ENCODE measurements at places on chromosomes 16 and 17.

DNA sequence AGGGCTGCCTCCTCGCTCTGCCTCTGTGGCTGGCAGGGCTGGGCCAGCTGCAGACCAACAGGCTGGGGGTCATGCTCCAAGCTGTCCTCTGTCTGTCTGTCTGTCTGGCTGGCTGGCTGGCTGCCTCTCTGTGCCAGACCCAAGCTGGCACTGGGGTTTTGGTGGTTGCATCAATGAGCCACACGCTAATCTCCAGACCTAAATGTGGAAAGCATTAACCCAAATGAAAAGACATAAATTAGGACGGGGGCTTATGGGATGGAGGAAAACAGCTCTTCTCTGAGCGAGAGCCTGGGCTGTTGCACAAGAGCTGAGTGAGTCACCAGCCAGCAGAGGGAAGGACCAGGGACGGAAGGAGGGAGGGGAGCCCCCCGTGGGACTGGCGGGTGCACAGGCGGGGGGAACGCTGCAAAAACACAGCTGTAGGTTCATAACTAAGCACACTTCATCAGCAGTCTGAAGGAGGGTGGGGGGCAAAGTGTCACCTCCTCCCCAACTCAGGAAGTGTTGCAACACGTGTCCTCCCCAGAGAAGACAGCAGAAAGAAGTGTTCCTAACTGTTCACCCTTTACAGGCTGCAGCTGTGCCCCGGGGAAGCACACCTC lies 83.4 kb downstream of the GAS7 start:
- peak; percentile 74 for DNase-seq

DNA sequence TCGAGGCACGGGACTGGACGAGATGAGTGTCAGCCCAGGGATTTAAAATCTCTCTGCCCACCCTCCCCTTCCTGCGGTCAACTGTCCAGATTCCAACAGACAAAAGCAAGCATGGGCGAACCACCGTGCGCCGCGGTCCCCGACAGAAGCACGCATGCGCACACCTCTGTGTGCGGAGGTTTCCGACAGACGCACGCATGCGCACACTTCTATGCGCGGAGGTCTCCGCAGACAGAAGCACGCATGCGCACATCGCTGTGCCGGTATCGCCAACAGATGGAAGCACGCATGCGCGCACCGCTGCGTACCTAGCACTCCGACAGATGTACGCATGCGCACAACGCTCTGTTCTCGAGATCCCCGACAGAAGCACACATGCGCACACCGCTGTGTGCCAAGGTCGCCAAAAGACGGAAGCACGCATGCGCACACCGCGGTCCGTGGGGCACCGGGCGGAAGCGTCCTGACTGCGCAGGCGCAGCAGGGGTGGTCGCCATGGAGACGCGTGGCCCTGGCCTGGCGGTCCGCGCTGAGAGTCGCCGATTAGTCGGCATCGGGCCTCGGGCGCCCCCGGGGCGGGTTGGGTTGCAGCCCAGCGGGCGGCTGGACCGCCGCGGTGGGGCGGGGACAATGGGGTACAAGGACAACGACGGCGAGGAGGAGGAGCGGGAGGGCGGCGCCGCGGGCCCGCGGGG lies 57.4 kb upstream of the RPH3AL start:
- peak; percentile 100 for DNase-seq

DNA sequence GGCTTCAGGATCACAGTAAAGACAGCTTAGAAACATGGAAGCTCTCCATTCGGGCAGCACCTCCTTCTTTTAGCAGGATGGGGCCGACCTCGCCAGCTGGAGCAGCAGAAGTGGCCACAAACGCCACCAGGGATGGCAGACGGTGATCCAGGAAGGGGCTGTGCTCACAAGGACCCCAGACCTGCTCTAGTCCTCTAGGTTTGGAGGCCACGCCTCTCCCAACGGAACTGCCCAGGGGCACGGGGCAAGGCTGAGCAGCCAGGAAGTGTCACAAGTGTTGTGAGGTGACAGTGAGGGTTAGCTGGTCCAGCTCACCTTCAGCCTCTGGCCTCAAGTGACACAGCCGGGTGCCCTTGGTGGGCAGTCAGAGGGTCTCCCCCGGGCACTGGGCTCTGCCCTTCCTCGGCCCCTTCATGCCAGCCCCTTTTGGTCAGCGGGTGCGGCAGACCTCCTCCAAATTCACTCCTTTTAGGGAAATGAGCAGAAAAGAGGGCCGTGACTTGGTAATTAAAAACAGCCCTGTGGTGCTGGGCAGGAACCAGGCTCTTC lies 20.4 kb downstream of the CEP295NL start:
- no peak for DNase-seq

DNA sequence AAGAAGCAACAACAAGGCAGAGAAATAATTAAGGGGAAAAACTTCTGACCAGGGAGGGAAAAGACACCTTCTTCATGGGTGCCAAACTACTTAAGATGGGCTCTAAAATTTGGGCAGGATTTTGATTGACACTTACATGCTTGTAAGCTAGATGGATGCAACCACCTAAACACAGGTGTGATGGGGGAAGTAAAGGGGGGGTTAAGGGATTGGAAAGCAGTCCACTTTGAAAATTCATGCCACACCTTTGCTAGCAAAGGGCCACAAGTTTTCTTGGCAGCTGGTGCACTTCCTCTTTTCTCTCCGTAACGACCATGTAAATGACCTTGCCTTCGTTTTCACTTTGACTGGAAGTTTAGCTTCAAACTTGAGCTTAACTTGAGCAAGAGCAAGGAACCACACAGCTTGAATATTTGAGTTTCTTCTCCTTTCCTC lies 14.3 kb upstream of the PRKAR1A start:
- DNase-seq, result no peak

DNA sequence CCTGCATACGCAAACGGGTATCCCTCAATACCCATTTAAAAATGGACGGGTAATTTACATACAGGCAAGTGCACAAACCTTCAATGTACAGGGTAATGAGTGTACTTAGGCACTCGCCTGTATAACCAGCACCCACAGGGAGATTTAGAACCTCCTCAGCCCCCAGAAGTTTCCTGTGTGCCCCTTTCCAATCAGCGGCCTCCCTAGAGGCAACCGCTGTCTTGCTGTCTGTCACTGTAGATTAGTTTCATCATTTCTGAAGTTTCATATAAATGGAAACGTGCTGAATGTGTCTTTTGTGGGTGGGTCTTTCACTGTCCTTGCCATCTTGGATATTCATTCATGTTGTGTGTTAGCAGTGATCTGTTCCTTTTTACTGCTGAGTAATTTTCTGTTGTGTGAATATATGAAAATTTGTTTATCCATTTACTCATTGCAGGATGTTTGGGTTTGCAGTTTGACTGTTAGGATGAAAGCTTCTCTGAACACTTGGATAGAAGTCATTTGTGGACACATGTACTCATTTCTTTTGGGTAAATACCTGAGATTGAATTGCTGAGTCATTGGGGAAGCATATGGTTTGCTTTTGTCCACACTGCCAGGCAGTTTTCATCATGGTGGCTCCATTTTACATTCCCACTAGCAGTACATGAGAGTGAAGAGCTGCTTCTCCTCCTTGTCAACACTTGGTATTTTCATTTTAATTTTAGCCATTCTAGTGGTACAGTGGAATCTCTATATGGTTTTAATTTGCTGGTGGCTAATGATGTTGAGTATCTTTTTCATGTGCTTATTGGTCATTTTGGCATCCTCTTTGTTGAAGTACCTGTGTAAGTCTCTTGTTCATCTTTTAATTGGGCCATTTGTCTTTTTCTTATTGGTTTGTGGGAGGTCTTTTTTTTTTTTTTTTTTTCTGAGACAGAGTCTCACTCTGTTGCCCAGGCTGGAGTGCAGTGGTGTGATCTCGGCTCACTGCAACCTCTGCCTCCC lies 2.1 kb upstream of the ADCY7 start:
- peak; percentile 78 for DNase-seq

DNA sequence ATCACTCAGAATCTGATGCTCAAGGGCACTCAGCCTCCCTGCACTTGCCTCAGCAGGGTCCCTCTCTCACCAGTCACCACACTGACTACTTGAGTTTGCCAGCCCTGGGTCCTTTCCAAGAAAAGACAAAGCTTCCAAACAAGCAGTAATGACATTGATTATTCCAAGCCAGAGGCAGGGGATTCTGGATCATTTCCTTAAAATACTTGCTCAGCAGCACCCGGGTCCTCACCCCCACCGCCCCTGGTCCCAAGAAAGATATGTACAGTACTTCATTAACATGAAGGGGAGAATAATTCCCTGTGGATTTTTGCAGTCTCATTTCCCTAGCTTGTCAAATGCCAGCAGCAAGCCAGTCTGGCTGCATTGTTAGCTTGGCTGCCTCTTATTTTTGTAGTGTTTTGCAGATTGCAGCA lies 83.2 kb upstream of the GNAO1 start:
- DNase-seq, result peak; percentile 49

DNA sequence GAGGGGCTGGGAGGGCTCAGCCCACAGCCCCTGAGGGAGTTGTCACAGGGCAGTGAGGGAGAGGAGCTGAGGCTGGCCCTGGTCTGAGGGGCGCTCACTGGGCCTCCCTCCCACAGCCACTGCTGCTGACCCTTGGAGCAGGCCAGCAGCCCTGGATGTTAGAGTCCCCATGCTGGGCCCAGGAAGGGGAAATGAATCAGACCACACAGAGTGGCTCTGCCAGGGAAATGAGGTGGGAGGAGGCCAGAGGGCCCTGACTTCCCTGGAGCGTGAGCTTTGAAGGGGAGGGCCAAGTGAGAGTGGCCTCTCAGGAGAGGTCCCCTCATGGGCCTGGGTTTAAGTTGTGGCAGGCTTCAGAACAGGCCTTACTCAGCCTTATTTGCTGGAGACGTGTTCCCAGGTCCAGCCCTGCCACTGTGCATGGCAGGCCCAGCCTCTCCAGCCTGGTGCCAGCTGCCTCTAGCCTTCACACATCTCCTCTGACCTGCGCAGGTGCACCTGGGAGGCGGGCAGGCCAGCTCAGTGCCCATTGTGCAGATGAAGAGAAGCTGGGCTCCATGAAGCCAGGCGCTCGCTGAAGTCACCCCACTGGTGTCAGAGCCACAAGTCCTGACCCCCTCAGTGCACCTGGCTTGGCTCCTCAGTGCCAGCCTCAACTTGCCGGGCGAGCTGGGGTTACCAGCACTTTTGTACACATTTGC lies 15.4 kb downstream of the GPT2 start:
- no peak for DNase-seq

DNA sequence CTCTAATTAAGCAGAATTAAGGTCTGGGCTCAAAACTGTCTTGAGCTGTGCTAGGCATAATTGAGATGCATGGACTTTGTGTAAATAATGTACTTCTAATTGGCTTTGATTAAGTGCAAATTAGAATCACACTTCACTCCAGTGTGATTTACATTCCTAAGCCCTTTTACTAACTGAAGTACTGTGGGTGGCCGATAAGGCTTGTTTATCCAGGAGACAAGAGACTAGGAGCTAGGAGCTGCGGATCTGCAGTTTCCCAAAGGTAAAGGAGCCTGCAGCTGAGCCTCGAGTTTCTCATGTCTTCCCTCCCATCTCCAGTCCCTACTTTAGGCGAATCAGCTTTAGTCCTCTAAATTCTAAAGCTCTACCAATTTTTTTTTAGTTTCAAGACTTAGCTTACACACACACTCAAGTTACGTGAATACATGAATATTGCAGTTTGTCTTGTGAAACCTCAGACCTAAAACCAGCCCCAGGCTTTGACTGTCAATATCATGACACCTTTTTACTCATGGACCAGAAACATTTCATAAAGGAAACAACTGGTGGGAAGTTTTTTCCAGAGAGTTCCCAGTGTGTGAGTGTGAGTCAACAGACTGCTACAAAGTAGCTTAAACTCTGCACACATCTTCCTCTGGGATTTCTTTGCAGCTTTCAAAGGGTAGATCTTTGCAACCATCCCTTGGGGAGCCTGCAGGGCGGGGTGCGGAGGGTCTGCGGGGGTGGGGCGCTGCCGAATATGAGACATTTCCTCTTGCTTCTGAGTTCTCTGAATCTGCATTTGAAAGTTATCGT lies 113.9 kb upstream of the TBX2 start:
- peak; percentile 18 for DNase-seq

DNA sequence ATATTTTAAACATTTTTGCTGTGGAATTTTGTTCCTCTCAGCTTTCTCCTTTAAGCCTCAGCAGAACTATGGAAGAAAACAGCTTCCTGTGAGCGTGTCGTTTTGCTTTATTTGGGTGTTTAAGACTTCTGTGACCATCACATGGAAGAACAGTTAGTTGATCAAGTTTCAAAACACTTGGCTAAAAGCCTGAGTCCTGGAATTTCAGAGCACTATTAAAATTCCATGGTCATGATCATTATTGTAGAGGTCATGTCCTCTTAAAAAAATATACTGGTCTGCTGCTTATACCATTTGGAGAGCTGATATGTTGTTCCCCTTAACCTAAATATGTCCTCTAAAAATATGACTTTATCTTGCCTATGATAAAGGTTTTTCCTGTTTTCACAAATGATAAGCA lies 12.6 kb upstream of the CDR2 start:
- peak; percentile 53 for DNase-seq

GRCh38 chr16:87265261-87265660 lies 51.9 kb downstream of the C16orf95 start:
- DNase-seq, result no peak

DNA sequence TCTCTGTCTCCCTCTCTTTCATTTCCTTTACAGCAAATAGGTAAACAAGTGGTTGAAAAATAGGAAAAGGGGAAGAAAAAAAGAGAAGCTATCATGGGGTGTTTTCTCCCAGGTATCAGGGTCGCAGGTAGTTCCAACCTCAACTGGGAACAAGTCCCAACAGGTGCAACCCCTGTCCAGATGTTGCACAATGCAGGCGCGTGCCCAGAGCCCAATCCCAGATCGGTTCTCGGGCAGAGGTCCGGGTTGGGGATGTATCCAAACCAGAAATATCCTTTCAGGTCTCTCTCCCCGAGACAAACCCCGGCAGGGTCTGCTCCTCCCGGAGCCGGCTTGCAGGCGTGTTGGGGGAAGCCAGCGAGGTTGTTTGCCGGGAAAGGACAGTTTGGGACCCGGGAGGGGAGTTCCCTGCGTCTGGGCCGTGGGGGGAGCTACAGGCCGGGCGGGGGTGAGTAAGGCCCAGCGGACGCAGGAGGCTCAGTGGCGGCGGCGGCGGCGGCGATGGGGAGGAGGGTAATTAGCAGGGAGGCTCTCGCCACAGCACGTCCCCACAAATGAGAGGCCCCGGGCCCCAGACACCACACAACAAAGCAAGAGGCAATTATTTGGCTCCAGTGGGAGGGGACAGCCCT lies 21.2 kb upstream of the SP6 start:
- DNase-seq, result peak; percentile 50

DNA sequence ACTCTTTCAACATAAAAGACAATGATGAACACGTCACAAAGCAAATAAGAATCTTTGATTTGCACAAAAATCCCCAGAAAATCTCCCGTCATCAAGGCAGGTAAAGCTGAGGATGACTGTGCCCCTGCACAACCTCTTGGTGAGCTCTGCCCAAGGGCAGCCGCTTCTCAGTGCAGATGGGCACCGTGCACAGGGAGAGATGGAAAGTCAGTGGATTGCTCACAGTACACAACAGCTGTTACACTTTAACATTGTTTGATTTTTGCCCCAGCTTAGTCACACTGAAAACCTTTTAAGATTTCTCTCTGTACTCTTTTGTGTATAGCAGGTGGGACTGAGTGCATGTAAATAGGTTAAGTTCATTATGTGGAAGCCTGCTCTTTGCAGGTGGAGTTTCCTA lies 104.2 kb downstream of the CDK5R1 start:
- no peak for DNase-seq

- DNase-seq, result no peak
These were observed 318.3 kb downstream of the SLC39A11 start for GRCh38 chr17:72774236-72774635.

GRCh38 chr17:63927464-63928171 lies 4.5 kb downstream of the CD79B start:
- no peak for DNase-seq

GRCh38 chr16:58230259-58230658 lies 32.4 kb upstream of the CSNK2A2 start:
- no peak for DNase-seq

- peak; percentile 77 for DNase-seq
These were observed 40.8 kb downstream of the MRM1 start for GRCh38 chr17:36641877-36642845.

GRCh38 chr17:31388351-31388750 lies 3.1 kb upstream of the RAB11FIP4 start:
- DNase-seq, result no peak
